Activated CD4-positive, alpha-beta T cell treated with anti-CD3 and anti-CD28 coated beads for 24 hours (primary cell): ENCODE measurements at places on chromosomes 13 and 19.
A peak's percentile ranks its signal among the peaks of the same experiment; 100 is the strongest.

DNA sequence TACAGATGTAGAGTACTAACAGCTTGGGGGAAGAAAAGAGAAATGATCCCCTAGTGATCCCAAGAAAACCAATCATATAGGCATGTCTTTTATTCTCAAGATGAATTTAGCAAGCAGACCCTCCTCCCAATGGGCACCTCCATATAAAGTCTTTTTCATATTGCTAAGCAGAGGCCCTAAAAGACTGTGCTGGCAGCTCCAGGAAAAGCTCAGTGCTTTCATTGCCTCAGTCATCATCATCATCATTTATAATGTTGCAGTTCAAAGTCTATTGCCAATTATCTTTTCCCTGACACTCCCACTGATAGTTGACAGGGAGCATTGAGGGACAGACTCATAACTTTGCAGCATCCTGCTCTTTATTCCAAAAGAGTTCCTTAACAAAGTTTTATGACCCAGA is 13.0 kb downstream of the GPR183 start:
- no peak for DNase-seq

DNA sequence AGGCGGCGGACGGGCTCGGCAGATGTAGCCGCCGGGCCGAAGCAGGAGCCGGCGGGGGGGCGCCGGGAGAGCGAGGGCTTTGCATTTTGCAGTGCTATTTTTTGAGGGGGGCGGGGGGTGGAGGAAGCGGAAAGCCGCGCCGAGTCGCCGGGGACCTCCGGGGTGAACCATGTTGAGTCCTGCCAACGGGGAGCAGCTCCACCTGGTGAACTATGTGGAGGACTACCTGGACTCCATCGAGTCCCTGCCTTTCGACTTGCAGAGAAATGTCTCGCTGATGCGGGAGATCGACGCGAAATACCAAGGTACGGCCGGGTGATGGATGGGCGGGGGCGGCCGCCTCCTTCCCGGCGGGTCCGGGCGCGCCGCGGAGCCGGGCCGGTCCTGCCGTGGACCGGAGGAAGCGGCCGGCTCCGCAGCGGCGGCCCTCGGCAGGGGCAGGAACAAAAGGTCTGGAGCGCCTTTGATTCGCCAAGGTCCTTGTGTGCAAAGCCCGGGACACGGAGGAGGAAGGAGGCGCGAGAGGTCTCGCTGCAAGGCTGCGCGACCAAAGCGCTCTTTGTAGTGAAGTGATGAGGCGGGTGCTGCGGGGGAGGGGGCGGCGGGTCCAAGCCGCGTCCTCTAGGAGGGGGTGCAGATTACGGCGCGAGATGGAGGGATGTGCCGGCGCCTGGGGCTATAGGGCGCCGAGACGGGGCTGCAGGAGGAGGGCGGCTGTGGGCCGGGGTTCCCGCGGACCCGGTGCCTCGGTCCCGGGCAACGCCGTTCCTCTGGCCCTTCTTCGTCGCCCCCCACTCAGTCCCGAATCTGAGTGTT is 689 bp downstream of the ING1 start:
- peak; percentile 46 for DNase-seq

DNA sequence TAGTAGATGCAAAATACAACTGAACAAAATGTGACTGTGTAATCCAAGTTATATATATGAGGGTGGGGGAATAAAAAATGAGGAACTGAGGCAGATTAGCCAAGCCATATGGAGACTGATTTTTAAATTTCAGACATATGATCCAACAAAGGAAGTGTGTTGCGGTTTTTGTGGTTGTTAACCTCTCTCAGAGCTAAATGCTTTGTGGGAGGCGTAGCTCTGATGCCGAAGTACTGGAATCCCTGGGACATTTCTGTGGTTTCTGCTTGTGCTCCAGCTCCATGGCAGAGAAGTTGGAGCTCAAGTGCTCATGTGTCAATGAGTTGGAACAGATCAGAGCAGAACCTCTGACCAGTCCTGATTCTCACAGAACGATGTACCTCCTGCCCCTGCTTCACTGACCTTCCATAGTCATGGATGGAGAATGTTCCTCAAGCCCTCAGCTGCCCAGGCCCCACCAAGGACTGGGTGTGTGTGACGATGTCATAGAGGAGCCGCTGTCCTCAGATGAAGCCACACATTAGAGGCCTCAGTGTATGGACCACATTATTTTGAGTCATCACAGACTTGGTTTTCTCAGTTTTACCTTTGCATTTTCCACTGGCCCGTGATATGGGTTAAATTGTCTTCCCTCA is 107.6 kb downstream of the SOX1 start:
- DNase-seq: no peak

- DNase-seq: no peak
These were observed 12.6 kb downstream of the CD37 start for GRCh38 chr19:49347835-49348234.
